ENCODE measurements at places on chromosomes 12 and 14.
A peak's percentile ranks its signal among the peaks of the same experiment; 100 is the strongest.

DNA sequence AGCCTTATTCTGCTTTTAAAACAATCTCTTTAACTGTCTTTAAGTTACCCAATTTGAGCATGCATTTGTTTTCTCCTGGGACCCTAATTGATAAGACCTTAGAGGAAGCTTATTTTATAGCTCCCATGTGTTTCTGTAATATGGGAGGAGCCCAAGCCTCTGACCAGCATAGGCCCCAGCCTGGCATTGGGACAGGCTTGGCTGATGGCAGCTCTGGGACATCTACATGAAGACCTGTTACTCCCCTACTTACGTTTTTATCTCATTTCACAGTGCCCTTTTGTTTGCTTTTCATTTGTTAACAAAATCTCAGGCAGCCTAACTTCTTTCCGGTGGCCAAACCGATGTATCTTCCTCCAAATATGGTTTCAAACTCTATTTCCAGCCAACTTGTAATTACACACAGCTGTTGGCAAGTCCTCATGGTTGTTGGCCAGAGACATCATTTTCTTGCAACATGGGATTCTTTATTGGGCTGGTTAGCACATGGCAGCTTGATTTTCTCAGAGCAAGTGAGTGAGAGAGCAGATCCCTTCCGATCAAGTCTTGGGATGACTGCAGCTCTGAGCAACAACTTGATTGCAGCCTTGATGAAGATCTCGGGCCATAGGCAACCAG lies 1117.5 kb downstream of the AACS start:
- no peaks in the 10 kb centered on the region for H3K4me1 ChIP-seq
- H3K27ac ChIP-seq, result no peak overlapping the region
- no peak overlapping the region for H3K4me3 ChIP-seq
- H3K36me3 ChIP-seq, result no peaks in the 10 kb centered on the region

- no peak for DNase-seq
- no peaks in the 10 kb centered on the region for H3K36me3 ChIP-seq
- no peak overlapping the region for H3K27ac ChIP-seq
- H3K4me1 ChIP-seq, result no peaks in the 10 kb centered on the region
Observed at GRCh38 chr12:94731733-94732360, 81.5 kb upstream of the TMCC3 start.

DNA sequence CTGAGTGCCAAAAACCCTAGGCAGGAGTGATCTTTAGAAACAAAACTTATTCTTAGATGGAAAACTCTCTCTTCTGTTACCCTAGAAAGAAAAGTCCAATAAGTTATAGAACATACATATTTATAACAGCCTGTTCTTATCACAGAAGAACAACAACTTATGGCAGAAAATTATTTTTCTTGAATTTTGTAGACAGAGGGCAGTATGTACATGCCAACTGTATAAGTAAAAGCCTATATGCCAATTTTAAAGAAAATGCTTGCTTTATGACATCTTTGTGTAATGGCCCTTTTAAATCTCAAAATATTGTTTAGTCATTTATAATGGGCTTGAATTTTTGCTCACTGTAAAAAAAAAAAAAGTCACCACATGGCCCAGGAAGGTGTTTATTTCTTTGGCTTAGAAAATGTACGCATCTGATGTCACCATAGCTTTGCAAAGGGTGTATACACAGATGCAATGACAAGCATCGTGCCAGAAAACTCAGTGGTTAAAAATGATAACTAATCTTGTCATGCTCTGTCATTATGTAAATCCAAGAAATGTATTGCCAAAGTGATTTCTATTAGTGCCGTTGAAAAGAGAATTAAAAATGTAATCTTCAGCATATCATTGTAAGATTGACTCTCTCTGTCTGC lies 38.3 kb upstream of the GRIP1 start:
- no peaks in the 10 kb centered on the region for H3K36me3 ChIP-seq
- no peaks in the 10 kb centered on the region for H3K4me1 ChIP-seq
- DNase-seq, result no peak
- H3K27ac ChIP-seq, result no peak overlapping the region
- H3K4me3 ChIP-seq, result no peak overlapping the region
- H3K27me3 ChIP-seq, result no peaks in the 10 kb centered on the region

DNA sequence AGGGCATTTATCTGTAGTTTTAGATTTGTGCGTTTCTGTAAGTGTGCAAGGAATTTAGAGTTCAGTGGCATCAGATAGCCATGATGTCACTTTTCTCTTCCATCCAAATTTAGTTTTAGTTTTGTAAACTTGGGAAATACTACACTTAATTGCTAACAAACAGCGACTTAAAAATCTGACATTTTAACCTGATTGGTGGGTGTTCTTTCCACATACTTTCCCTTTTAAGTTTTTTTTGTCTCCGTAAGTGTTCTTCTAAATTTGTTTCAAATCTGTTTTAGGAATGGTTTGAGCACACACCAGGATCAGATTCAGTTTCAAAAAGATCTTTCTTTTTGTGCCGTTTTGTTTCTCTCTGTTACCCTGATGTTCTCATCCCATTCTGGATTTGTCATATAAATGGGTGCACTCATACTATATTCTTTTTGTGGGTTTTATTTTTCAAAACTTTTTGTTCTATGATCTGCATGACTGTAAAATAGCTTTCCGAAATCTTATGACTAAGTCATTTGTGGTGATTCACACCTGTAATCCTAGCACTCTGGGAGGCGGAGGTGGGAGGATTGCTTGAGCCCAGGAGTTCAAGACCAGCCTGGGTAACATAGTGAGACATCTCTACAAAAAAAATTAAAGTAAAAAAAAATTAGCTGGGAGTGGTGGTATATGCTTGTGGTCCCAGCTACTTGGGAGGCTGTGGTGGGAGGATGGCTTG lies 58.9 kb downstream of the FBXO34 start:
- no peaks in the 10 kb centered on the region for H3K36me3 ChIP-seq
- DNase-seq, result no peak
- H3K27me3 ChIP-seq, result no peaks in the 10 kb centered on the region
- no peak overlapping the region for H3K4me3 ChIP-seq

DNA sequence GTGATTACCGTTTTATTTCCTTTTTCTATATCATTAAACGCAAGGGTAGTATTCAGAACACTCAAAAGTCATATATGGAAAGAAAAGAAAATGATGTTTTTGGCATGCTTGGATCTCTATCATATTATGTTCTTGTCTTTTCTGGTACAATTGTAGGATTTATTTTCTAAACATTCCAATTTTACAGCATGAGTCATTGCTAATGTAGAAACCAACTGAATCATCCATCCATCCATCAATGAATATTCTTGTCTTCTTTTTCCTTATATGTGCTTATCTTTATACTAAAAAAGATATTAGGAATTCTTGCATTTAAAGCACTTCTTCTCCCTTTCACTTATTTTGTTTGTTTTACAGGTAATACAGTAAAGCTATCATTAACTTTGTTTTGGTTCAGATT lies 20.4 kb upstream of the AMIGO2 start:
- no peaks in the 10 kb centered on the region for H3K27me3 ChIP-seq
- no peaks in the 10 kb centered on the region for H3K36me3 ChIP-seq
- no peak overlapping the region for H3K27ac ChIP-seq
- no peak for DNase-seq

- peak overlapping the region; percentile 53 for H3K4me3 ChIP-seq
- DNase-seq, result peak; percentile 43
- peaks cover 20% of the 10 kb centered on the region for H3K4me1 ChIP-seq
- no peaks in the 10 kb centered on the region for H3K36me3 ChIP-seq
- peaks cover 29% of the 10 kb centered on the region for H3K27me3 ChIP-seq
Observed at GRCh38 chr14:104827177-104828055, 26.5 kb downstream of the ZBTB42 start.

- no peak overlapping the region for H3K27ac ChIP-seq
- H3K36me3 ChIP-seq, result no peaks in the 10 kb centered on the region
- no peak for DNase-seq
- H3K4me1 ChIP-seq, result no peaks in the 10 kb centered on the region
Observed at GRCh38 chr14:20499108-20499507, 6.2 kb upstream of the RNASE10 start.
